ENCODE measurements at places on chromosomes 16 and 17.

GRCh38 chr16:70687671-70688245 lies 1.9 kb upstream of the MTSS2 start:
- no peak for DNase-seq

GRCh38 chr16:10652730-10653590 lies 41.8 kb downstream of the TEKT5 start:
- DNase-seq: no peak

DNA sequence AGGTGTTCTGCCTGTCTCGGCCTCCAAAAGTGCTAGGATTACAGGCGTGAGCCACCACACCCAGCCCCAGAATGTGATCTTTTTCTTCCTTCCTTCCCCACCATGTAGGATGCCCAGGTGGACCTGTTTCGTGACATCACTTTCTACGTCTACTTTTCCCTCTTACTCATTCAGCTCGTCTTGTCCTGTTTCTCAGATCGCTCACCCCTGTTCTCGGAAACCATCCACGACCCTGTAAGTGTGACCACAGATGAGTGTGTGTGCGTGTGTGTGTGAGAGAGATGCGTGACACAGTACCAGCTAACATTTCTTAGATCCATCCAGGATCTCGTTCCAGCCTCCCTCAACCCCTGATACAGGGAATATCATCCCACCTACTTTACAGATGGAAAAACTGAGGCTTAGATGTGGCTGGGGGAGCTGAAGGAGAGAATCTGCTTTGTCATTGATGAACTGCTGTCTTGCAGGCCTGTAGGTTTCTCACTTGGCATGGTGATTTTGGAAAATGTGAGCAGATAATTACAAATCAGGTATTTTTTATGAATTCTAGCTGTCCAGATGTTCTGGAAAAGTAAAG lies 67.1 kb downstream of the ABCC1 start:
- DNase-seq: no peak

GRCh38 chr17:77821114-77821513 lies 137.4 kb upstream of the TNRC6C start:
- DNase-seq: no peak

DNA sequence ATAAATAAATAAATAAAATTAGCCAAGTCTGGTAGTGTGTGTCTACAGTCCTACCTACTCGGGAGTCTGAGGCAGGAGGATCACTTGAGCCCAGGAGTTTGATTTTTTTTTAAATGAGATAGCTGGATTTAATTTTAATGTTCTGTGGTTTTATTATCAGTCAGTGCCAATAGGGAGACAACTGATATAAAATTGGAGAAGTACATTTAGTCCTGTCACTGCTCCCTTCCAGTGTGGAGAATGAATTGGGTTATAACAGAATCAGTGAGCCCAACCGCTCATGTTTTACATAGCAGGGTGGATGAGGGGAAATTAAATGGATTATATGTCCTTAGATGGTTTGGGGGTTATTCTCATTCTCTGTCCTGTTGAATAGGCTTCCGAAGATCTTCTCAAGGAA lies 6.2 kb downstream of the NME1 start:
- no peak for DNase-seq

DNA sequence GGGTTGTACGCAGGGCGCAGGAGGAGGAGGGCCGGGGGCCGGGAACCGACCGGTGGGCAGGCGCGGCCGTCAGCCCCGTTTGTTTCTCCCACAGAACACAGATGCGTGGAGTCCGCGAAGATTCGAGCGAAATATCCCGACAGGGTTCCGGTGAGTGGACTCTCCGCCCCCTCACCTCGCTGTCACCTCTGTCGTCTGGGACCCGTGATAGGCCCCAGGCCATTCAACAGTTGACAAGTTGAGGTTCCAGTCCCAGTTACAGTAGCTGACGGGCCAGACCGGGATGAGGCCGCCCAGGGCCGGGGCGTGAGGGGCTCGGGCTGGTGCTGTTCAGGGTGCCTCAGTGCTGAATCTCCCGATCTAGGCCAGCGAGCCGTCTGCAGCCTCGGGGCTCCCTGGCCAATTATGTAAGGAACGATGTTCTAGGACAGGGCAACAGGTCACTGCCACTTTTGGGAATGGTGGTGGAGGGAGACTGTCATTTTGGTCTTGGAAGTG lies 628 bp downstream of the GABARAPL2 start:
- DNase-seq: no peak

DNA sequence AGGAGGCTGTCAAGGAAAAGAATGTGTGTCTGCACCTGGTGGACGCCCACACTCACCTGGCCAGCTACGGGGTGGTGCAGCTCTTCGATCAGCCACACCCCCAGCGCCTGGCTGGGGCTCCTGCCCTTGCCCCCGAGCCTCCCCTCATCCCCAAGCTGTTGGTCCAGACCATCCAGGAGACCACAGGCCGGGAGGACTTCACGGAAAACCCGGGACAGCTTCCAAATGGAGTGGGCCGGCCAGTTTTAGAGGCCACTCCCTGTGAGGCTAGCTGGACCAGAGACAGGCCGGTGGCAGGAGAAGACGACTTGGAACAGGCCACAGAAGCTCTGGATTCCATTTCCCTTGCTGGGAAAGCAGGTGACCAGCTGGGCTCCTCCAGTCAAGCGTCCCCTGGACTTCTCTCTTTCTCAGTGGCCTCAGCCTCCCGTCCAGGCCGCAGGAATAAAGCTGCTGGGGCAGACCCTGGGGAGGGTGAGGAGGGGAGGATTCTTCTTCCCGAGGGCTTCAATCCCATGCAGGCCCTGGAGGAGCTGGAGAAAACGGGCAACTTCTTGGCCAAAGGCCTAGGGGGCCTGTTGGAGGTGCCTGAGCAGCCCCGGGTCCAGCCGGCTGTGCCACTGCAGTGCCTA lies 2.2 kb downstream of the WDR81 start:
- no peak for DNase-seq

DNA sequence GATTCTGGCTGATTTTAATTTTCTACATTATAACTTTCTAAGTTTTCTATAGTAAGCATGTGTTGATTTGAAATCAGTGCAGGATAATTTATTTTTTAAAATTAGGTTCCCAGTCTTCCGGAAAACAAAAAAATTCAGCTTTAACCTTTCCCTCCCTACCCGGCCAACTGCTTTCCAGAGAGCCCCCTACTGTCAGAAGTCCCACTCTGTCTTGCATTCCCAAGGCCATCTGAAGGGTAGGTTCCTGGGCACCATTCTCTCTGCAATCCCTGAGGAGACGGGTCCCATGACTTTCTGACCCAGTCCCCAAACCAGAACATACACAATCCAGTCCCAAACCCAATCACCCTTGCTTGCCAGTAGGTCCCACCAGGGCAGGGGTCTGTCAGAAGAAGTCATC lies 200.3 kb downstream of the CYLD start:
- no peak for DNase-seq

GRCh38 chr17:72822358-72823023 lies 270.0 kb downstream of the SLC39A11 start:
- DNase-seq: no peak

- DNase-seq: no peak
Measured at GRCh38 chr17:50763716-50764475, 3.4 kb downstream of the ANKRD40CL start.

- DNase-seq: no peak
Measured at GRCh38 chr16:28932339-28933141, 769 bp downstream of the CD19 start.

DNA sequence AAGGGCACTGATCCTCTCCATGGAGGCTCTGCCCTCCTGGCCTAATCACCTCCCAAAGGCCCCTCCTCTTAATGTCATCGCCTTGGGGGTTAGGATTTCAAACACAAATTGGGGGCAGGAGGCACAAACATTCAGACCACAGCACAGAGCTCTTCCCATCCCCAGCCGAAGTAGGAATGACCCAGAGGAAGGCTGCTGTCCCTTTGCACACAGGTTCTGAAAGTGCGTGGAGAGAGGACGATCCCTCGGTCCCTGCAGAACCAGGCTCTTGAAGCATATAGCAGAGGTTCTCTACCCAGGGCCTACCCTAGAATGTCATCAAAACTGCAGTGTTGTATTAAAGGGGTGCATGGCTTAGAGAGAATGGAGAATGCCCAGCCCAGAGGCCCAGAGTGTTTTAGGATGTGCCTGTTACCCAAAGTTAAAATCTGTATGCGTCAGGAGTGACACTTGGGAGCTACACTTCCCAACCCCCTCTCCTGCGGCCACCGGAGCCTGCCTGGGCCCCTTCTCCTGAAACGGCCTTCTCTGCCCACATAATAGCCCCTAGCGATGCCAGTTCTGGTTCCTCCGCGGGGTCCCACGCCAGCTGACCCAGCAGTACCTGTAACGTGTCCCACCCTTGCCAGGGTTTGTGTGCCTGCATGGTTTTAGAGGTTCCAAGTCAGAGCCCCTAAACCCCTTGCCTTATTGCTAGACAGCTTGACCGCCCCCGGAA lies 159.5 kb upstream of the CACNG5 start:
- no peak for DNase-seq

DNA sequence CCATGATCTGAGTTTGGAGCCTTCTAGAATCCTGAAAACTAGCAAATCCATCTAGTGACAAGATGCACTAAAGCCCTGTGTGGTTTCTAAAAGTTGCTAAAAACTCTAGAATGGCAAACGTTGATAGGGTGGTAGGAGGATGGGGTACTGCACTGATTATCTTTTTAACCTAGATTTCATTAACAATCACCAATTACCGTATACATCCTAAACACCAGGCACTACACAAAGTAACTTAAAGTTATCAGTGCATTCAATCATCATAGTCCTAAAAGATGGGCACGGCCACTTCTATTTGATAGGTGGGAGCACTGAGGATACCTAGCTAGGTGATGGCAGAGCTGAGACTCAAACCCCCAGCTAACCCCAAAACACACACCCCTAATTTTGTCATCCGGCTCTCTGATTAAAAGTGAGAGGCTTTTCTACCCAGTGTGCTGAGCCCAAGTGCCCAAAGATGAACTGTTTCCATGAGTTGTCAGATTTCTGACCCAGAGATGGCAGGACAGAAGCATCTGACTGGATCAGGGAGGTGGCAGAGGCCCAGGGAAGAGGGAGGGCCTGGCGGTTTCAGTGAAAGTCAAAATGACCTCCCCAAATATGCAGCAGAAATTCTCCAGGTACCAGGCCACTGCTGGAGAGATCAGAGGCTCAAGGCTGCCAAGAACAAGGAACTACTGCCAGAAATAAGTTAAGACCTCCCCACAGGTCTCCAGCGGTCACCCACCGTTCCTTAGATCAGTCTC lies 396.8 kb downstream of the SOX9 start:
- no peak for DNase-seq

DNA sequence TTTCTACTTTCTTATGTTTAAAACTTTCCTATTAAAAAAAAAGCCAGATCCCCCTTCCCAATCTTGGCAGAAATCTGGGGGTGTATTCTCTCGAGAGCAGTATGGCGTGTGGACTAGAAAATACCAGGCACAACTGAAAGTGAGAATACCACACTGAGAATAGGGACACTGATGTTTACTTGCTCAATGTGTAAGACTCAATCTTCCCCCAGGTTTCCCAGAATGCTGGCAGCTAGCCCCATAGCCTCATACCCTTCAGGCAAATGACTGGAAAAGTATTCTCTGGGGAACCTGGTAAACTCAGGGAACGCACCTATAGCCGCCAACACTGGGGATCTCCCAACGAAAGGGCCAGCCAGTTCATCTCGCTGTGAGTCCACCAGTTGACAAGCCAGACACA lies 15.3 kb downstream of the ZZEF1 start:
- DNase-seq: no peak

DNA sequence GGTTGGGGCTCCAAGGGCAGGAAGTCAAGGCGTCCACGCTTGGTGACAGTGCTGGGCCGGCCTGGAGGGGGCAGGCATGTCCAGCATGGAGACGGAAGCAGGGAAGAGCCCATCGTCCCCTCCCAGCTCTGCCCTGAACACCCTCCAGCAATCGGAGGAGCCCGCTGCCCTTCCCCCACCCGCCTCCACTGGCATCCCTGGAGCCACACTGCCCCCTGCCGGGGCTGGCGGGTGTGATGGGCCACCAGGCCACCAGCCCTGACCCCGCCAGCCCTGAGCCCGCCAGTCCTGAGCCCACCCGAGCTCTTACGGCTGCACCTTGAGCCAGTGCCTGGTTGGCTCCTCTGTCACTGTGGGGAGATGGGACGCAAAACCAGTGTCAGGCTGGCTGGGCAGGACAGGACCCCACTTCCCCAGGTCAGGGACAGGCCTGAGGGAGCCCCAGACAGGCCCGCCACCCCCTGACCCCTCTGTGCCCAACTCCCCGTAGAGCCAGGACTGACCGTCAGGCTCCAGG lies 4.1 kb upstream of the CDH15 start:
- peak; percentile 79 for DNase-seq

DNA sequence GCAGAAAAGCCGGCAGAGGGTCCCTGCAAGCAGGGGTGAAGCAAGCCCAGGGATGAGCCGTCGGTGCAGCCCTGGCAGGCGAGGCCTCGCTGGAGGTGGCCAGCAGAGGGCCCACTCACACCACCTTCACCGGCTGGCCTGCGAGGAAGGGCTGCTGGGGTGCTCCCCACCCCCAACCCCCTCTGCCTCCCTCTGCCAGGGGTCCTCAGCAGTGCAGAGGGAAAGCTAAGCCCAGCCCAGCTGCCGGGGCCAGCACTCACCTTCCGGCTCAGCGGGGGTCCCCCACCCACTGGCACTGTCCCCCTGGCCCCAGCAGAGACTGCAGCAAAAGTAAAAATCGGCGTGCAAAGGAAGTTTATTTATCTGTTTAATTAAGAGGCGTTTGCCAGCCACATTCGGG lies 113.4 kb downstream of the ENGASE start:
- peak; percentile 73 for DNase-seq

- no peak for DNase-seq
Measured at GRCh38 chr16:31487720-31488467, 5.0 kb downstream of the SLC5A2 start.

GRCh38 chr16:49621241-49622083 lies 234.4 kb downstream of the ZNF423 start:
- DNase-seq: no peak

- DNase-seq: no peak
Measured at GRCh38 chr16:84995663-84996062, 15.7 kb downstream of the ZDHHC7 start.

DNA sequence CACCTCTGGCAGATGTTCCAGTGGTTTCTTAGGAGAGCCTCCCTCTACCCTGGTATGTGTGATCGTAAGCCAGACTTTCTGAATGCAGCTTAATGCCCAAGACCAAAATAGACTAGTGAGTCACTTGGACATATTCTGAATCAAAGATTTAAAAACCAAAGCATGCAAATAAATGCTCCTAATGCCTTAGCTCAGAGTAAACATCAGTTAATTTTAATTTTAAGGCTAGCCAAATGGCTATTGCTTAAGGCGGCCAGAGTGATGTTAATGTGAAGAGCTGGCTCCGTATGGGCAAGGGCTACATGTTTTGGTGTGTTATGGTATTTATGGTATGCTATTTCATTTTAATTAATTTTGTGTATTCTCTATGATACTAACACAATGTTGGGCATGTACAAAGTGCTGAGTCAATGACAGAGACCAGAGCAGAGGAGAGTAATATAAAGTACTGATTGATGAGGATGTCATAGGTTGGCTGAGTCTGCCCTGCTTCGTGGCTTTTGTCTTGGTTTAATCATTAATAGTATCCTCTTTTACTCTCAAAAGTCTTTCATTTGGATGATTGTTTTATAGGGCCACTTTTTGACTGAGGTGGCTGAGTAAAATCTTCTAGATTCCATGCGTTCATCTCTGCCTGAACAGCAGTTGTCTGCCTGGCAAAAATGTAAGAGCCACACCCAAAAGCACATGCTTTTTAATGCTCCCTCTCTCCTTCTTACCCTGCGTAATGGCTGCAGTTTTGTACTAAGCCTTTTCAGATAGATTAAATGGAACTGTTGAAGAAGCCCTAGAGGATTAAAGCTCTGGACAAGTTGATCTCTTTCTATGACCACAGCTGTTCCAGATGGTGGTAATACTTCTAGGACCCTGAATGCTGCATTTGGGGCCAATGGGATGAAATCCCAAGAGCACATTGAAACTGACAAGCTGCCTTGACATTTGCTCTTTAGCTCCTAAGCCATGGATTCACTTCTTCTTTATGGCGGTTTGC lies 59.6 kb downstream of the MAP2K6 start:
- DNase-seq: no peak
